ENCODE measurements at places on chromosomes 11 and 22.

GRCh38 chr22:32695451-32695891 is 106.0 kb upstream of the TIMP3 start:
- DNase-seq = no peak

DNA sequence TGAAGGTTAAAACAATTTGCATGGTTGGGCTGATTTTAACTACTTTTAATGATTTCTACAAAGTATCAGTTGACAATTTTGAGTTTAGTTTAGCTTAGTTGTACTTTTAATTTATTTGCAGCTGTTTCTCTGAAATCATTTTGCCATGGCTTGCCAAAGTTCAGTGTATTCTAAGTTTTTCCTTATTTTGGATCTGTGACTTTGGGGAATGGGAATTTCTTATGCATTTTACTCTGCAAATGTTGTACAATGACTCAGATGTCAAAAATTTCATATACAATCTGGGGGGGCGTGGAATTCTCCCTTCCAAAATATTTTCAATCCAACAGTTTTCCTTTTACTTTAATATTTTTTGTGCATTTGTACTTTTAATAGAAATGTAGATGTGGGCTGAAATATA is 8.9 kb upstream of the DCHS1 start:
- no peak for DNase-seq

DNA sequence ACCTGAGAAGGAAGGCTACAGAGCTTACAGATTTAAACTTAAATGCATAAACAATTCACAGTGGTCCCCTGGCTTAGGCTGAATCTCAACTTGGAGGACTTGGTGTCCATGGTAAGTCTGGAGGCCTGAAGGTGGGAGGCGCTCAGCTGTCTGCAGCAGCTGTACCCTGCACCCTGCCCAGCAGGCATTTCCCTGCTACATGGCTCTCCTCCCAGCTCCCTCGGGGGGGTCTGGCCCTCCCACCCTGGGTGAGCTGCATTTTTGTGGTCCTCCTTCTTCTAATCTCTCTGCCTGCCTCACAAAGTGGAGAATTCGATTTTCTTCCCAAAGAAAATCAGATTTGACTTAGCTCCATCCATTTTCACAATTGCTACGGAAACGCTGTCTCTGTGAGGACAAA is 273.2 kb downstream of the KIRREL3 start:
- no peak for DNase-seq

- peak; percentile 52 for DNase-seq
These were observed 603 bp upstream of the ZFTA start for GRCh38 chr11:63769042-63769713.

GRCh38 chr11:103147627-103148026 is 38.4 kb downstream of the DYNC2H1 start:
- DNase-seq = no peak

GRCh38 chr22:22933807-22934542 is 46.4 kb downstream of the IGLL5 start:
- DNase-seq = no peak

GRCh38 chr22:28394513-28395110 is 285.0 kb downstream of the TTC28 start:
- no peak for DNase-seq

DNA sequence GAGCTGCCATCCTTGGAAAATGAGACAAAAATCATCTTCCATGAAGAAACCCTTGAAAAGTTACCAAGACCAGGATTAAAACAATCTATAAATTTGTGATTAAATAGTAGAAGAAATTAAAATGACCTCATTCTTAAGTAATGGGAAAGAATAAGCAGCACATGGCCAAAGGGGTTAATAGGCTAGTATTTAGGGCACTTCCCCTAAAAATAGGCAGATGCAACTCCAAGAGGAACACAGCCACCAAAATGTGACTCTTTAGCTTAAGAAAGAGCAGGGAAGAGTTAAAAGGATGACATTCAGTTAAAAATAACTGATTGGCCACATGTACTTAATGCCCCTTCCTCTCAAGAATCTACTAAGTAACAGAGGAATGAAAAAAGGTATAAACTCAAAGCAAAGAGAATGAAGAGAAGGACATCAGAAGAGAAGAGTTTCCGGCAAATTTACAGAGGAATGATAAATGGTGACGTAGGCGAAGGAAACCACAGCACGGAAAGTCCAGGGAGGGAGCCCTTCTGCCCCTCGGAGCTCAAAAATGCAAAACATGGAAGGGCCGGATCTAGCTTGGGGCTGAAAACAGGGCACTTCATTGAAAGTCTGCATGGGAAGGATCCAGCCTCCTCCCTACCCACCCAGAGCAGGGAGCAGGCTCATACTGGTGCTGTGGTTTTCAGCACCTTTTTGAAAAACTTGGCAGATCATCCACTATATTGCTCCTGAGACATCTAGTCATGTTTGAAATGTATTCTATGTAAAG is 17.8 kb downstream of the SCUBE2 start:
- DNase-seq = no peak

DNA sequence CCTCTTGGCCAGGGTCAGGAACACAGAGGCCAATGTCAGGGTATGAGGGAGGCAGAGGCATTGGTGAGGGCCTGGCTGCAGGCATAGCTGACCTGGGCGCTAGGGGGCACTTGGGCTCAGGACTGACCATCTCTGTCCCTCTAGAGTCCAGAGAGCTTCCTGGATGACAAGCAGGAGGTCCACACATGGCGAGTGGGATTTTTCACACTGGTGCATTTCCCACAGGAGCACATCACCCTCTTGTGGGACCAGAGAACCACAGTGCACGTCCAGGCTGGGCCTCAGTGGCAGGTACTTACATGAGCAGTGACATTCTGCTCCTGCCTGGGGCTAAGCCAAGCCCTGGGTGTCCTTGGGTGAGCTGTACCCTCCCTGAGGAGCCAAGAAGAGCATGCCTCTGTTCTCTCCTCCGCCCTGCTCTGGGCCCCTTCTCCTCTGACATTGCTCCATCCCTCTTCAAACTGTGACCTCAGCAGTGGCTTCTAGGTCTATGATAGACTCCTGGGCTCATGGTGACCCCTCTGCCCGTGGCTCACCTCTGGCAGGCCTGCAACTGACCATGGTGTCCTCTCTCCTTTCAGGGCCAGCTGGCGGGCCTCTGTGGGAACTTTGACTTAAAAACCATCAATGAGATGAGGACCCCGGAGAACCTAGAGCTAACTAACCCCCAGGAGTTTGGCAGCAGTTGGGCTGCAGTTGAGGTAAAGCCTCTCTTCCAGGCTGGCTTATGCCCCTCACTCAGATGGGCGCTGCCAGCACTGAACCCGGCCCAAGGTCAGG is 46.6 kb downstream of the OTOG start:
- no peak for DNase-seq

DNA sequence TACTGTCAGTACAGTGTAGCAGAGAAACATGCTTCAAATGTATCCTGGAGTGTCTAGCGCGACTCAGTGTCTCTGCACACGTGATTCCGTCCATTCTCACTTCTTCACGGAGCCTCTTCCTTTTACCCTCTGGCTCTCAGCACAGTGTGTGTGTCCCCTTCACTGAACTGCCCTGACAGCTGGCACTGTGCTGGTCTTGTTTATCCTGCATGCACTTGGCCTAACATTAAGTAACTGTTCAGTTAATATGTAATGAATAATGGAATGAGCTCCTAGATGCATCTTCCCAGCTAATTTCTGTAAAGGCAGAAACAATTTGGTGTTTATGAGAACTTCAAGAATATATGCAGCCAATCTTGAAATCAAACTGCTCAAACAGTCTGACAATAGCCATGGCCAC is 44.4 kb downstream of the KMT5B start:
- DNase-seq = no peak

DNA sequence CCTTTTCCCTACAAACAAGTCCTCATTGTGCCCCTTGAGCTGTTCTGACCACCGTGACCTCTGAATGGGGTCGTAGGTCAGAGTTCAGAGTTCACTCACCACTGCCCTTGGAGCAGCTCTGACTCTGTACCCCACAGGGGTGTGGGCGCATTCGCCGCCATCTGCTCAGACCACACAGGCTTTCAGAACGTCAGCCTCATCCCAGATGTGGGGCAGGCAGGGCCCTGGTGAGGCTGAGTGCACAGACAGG is 14.8 kb upstream of the MUC5B start:
- no peak for DNase-seq

DNA sequence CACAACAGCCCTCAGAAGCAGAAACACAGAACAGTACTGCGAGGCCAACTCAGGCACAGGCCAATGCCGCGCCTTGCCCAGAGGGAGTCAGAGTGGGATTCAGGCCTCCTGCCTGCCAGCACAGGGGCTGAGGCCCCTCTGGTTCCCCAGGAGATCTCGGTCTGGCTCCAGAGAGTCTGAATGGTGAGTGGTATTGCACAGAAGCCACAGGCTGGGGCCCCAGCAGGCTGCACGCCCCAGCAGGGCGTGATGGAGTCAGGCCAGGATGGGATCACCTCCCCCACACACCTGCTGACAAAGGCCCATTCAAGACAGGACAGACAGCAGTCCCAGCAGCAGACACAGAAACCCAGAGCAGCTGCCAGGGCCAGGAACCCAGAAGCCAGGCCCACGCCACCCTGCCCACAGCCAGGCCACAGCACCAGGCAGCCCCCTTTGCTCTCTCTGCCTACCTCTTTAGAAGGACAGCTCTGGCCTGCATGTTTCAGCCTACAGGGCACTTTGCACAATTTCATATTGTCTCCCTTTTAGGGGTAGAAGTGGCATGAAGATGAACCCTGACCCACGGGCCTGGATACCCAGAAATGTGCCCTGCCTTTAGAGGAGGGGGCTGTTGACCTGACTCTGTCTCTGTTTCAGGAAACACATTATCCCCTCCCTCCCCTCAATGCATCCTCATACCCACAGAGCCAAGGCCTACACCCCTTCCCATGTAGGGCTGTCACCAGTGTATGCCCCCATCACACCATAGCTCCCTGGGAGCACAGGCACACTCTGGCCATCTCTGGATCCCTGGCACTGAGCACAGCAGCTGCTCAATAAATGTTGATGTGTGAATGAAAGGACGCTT is 6.1 kb downstream of the FXYD6 start:
- no peak for DNase-seq

DNA sequence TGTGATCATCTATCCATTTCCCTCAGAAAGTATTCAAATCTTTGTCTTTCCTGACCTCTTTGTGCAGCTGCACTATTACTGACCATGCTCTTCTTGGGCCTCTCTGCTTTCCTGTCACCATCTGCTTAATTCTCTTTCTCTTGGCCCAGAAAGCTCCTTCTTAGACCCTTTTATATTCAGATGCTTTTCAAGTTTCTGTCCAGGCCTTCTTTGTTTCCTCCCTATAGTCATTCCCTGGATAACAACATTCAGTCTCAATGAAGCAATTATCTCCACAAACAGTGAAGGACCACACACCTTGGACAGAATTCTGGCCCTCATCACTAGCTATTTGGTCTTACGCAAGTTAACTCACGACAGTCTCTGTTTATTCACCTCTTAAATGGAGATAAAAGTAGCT is 89.7 kb downstream of the LARGE2 start:
- no peak for DNase-seq

GRCh38 chr11:63874511-63874910 is 35.6 kb downstream of the MARK2 start:
- no peak for DNase-seq

- no peak for DNase-seq
These were observed 42.5 kb downstream of the INSC start for GRCh38 chr11:15157181-15157580.

- DNase-seq = no peak
These were observed 30.0 kb downstream of the FSHB start for GRCh38 chr11:30260813-30261212.

DNA sequence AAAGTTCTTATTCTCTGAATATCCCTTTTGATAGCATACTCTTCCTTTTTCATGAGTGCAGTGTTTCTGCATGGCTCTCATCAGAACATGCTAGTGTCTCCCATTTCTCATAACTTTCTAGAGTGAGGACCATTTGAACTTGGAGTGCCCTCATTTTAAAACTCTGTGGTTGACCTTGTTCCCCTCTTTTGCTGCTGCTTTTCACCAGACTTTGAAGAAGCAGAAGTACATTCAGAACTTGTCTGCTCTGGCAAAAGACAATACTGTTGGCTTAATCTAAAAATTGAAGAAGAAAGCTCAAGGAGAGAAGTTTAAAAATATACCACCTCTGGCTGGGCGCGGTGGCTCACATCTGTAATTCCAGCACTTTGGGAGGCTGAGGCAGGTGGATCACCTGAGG is 35.0 kb downstream of the PPARA start:
- DNase-seq = no peak

GRCh38 chr11:10022764-10023163 is 271.3 kb downstream of the SBF2 start:
- no peak for DNase-seq

GRCh38 chr22:30038219-30038618 is 42.0 kb upstream of the HORMAD2 start:
- no peak for DNase-seq
